ENCODE measurements at places on chromosomes 12 and 14.
A peak's percentile ranks its signal among the peaks of the same experiment; 100 is the strongest.

GRCh38 chr12:120658286-120659150, 18.1 kb downstream of the CABP1 start:
- no peak for DNase-seq

DNA sequence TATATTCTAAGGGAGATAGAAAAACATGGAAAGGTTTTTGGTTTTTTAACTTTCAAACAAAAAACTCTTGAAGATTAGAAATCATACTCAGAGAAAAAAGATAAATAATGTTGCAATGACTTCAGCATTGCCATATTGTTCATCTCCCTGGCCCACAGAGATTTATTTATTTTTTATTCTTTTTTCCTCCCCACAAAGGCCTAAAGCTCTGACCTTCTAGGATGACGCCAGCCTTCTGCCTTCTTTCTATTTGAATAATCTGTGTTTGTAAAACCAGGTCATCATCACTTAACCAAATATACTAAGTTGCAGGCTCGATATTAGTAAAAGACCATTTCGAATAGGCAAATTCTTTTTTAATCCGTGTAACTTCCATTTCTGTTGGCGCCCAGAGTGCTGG, 4.4 kb upstream of the DCP1B start:
- no peak for DNase-seq

DNA sequence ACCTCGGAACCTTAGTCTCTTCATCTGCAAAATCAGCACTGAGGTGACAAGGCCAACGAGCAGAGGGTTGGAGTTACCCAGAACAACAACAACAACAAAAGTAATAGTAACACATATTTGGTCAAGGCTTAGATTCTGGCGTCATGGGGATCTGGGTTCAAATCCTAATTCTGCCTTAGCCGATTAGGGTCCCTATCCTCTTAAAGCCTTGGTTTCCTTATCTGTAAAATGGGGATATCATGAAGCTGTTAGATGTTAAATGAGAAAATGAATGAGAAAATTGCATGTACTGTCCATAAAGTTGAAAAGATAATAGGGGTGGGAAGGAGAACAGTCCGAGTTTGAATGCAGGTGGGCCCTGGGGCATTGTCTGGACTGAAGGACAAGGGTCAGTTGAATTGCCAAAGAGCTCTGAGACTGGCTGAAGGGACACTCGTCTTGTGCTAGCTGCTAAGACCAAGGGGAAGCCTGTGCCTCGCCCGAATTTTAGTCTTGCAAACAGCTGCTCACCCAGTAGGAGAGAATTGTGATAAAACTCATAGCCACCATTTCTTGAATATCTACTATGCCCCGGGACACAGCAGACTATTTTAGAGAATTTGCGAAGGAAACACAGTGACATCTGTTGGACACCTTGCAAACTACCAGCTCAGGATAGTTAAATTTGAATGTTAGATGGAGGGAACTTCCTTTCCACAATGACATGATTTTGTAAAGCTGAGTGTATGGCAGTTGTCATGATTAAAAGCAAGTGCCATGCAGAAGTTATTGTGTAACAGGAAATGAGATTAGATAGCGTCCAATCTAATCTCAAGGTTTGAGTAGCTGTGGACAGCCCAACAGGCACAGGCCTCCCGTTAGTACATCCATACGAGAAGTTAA, 6.8 kb upstream of the HNF1A start:
- peak; percentile 2 for DNase-seq

- no peak for DNase-seq
Observed at GRCh38 chr12:112901271-112901670, 5.5 kb upstream of the OAS1 start.

- peak; percentile 62 for DNase-seq
Observed at GRCh38 chr12:109775172-109775881, 57.9 kb downstream of the TRPV4 start.

GRCh38 chr14:69137843-69138535, 14.9 kb downstream of the DCAF5 start:
- DNase-seq: no peak

DNA sequence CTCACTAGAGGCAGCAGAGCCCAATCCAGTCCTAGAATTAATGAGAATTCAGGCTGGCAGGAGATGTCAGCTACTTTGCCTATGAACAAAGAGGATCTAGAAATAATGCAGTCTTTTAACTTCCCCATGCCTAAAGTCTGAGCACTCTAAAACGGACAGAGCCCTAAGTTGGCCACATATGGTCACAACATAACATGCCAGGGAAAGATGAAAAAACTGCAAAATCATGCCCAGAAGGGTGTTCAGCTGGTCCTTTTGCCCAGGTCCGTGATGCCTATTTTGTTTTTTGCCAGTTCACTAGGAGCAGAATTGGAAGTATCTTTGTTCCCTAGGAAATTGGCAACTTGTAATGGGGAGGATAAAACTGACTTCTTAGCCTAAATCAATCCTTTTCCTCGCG, 20.3 kb upstream of the LMNTD1 start:
- no peak for DNase-seq

- DNase-seq: no peak
Observed at GRCh38 chr14:53793790-53794505, 162.7 kb downstream of the BMP4 start.

DNA sequence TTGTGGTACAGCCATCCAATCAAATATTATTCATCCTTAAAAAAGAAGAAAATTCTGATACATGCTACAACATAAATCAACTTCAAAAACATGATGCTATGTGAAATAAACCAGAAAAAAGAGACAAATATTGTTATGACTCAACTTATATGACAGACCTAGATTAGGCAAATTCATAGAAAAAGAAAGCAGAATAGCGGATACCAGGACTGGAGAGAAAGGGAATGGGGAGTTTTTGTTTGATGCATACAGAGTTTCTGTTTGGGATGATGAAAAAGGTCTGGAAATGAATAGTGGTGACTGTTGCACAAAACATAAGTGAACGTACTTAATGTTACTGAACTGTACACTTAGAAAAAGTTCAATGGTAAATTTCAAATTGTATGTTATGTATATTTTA, 82.3 kb downstream of the SPPL3 start:
- no peak for DNase-seq

DNA sequence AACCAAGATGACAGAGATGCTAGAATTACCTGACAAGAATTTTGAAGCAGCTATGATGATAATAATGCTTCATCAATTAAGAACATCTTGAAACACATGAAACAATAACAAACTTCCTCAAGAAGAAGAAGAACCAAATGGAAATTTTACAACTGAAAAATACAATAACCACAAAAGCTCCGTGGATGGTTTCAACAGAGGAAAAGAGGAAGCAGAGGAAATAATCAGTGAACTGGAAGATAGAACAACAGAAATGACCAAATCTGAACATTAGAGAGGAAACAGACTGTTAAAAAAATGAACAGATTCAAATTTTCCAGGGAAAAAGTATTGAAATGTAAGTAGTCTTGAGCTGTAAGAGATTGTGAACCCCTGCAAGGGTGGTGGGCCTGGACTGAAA, 62.8 kb upstream of the SLC35F4 start:
- no peak for DNase-seq

DNA sequence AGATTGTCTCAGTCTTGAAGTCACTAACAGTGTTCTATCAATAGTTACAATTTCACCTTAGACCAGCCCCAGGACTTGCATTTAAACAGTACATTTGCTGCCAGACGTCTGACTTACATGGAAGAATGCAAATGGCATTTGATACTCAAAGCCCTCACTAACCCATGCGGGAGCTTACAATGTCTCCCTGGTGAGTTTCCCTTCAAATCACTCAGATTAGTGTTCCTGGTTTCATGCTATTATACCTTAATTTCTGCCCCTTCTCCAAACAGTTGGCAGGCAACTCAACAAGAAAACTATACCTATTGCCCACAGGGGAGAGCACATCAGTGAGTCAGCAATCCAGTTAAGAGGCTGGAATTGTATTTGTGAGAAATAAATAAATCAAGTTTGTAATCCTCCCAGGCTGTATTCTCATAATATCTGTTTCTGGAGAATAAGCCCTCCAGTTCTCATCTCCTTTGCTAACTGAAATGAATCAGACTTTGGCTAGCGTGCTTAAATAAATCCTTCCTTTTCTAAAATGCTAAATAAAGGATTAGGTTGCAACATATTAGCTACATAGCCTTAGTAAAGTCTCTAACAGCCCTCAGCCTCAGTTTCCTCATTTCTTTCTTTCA, 23.7 kb downstream of the GSTZ1 start:
- no peak for DNase-seq

GRCh38 chr14:89267163-89267562, 149.9 kb downstream of the FOXN3 start:
- no peak for DNase-seq

- no peak for DNase-seq
Observed at GRCh38 chr14:48714366-48714765, 871.8 kb downstream of the RPS29 start.

GRCh38 chr14:64689289-64689688, 14.9 kb upstream of the PLEKHG3 start:
- no peak for DNase-seq

- no peak for DNase-seq
Observed at GRCh38 chr12:6540181-6540877, 6.0 kb downstream of the GAPDH start.

DNA sequence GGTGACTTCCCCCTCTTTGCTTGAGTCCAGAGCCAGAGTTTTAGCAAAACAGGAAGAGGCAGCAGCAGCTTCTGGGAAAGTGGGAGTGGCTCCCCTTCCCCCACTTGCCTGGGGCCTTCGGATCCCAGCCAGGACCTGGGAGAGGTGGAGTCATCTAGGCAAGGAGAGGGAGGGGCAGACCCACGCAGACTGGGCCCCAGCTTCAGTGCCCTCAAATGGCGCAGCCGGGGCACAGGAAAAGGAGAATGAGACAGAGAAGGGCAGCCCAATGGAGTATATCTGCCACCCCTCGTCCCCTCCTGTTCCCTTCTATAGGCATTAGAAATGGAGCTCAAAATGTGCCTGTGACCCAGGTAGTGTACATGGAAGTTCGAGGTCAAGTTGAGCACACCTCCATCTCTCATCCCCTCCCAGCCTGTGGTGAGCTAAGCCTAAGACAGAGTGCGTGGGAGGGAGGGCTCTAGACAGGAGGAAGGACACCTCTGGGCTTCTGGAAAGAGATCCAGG, 9.3 kb upstream of the HDAC7 start:
- no peak for DNase-seq

- no peak for DNase-seq
Observed at GRCh38 chr12:77070382-77070781, 5.0 kb upstream of the E2F7 start.

DNA sequence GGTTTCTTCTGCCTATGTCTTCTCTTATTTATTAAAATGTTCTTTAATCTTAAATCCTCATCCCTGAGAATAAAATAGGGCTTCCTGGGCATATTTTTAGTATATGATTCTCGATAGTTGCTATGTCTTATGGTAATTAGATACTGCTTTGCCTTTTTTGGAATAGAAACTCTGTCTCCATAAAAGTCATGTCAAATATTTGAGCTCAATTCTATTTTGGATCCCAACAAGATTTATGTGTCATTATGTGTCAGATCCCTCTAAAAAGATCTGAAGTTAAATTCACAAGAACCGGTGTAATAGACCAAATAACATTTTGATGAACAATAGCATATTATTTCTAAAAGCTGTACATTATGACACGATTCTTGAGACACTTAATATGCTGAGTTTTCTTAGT, 312.5 kb upstream of the PDE3A start:
- no peak for DNase-seq

All from stimulated activated CD8-positive, alpha-beta memory T cell treated with anti-CD3 and anti-CD28 coated beads, Interleukin-12 subunit alpha, Interleukin-12 subunit beta, amount 100 ng/mL, for 1 hour (primary cell).